ENCODE measurements at places on chromosomes 16 and 17.
A peak's percentile ranks its signal among the peaks of the same experiment; 100 is the strongest.

GRCh38 chr17:63332286-63332685 is 113.8 kb downstream of the CYB561 start:
- DNase-seq = no peak

- DNase-seq = no peak
These were observed 7.3 kb downstream of the ABI3 start for GRCh38 chr17:49217651-49218413.

DNA sequence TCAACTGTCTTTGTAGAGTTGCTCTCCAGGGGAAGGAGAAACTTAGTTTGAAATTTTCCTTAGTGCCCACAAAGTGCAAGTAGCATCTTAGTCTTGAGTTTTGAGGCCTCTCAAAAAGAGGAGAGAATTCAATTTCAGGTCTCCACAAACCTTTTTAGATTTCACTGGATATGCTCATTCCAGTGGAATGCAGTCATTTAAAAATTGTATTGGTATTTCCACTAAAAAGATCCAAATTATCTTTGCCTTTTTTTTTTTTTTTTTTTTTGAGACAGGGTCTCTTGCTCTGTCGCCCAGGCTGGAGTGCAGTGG is 6.9 kb upstream of the FOXJ1 start:
- DNase-seq = no peak

DNA sequence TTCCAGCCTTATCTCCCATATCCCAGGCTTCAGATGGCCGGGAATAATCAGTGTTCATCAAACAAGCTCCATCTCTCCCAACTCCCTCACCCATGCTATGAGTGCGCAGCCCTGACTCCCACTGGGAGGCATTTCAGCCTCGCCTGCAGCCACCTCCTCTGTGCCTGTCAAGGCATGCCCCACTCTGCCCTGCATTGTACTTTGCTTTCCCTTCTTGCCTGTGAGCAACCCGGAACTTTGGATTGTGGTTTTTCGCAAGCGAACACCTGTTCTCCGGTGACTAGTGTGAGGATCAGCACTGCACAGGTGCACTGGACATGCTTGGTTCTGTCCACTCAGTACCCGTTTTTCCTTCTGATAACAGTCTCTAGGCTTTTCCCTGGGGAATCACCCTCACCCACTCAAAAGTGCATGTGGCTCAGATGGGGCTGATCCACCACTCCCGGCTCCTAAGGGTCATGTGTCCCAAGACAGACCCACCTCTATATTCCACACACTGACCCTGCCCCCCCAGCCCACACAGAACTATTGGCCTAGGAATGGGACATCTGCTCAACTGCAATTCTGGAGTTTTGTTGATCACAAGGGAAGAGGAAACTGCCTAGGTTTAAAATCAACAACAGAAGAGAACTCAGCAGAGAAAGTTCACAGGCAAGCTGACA is 9.1 kb downstream of the CHST6 start:
- DNase-seq = peak; percentile 40

GRCh38 chr16:66695935-66696668 is 441 bp downstream of the CMTM4 start:
- peak; percentile 67 for DNase-seq

DNA sequence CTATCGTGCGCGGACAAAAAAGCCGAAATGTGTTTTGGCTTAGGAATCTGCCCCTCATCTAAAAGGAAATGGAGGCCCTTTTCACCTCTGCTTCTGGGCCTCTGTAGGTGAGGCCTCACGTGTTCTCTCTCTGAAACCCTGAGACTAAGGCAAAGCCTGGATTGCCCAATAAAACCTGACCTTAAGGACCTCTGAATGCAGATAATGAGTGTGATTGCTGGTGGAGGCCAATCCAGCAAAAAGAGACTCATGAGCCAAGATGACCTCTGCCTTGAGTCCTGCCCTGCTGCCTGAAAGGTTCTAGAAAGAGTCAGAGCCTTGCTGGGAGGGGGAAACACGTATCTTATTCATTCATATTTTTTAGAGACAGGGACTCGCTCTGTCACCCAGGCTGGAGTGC is 44.5 kb upstream of the ABR start:
- DNase-seq = no peak

- DNase-seq = no peak
These were observed 7.2 kb downstream of the RAB11FIP4 start for GRCh38 chr17:31398381-31399311.

GRCh38 chr16:78563905-78564304 is 464.5 kb downstream of the WWOX start:
- peak; percentile 31 for DNase-seq

GRCh38 chr16:1036166-1036565 is 36.4 kb upstream of the SSTR5 start:
- no peak for DNase-seq

DNA sequence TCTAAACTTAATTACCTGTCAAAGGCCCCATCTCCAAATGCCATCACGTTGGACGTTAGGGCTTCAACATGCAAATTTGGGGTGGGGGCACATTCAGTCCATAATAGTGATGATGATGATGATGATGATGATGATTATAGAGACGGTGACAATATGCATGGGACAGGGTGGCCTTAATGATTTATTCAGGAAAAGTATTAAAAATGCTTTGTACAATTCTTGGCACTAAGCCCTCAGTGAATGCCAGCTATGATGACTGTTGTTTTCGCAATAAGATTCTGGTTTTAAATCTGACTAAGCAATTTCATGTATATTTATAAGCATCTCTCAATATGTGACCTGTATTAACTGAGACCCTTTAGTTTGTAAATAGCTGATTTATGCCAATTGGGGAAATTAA is 106.3 kb downstream of the C16orf95 start:
- no peak for DNase-seq

DNA sequence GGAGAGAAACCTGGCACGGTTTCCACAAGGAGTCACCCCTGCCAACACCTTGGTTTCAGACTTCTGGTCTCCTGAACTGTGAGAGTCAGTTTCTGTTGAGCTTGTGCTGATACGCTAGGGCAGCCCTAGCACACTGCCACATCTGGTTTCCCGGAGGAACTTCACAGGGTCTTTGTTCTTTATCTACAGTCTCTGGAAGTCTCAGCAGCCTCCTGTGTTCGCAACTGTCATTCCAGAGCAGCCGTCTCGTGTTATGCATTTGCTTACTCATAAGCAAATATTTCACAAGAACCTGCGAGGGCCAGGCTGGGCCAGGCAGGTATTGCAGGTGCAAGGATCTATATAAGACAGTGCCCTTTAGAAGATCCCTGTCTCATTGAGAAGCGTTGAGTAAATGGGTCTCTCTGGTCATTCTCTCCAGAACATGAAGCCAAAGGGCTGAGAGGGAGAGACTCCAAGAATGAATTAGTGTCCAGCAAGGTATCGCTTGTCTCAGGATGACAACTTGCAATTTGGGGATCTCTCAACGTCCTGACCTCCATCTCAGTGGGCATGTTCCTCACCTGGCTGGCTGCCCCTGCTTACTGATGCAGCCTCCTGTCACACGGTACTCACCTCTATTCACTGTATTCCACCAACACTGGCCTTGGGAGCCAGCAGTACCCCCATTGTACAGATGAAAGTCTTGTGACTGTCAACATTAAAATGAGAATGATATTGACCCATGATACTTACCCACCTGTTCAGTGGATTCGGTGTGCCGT is 141.2 kb downstream of the WWOX start:
- DNase-seq = no peak

- no peak for DNase-seq
These were observed 17.3 kb downstream of the SOCS3 start for GRCh38 chr17:78342449-78343186.

DNA sequence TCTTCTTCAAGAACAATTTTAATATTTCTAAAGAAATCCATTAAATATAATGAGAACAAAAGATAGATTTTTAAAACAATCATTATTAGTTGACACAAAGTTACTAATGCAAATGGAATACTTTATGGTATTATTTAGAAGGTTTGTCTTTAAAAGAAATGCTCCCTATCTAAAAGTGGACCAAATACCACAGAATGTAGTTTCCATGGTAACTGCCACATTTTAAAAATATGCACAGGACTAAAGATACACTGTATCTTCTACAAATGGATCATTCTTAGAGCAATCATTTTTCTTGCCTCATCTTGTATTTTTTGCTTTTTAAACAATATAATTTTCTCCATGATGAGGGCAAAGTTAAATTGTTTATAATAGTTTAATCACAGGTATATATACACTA is 296.0 kb downstream of the CEP112 start:
- DNase-seq = no peak

GRCh38 chr16:56781528-56781961 is 51.6 kb downstream of the NUP93 start:
- no peak for DNase-seq

DNA sequence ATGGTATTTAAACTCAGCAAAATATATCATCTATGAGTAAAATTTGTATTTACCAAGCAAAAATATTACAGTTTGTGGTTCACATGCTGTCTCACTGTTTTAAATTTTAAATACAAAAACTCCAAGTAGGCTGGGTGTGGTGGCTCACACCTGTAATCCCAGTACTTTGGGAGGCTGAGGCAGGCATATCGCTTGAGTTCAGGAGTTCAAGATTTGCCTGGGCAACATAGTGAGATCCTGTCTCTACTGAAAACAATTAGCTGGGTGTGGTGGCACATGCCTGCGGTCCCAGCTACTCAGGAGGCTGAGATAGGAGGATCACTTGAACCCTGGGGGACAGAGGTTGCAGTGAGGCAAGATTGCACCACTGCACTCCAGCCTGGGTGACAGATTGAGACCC is 37.3 kb downstream of the MAPT start:
- DNase-seq = no peak

GRCh38 chr17:74632617-74633016 is 9.1 kb upstream of the CD300E start:
- DNase-seq = no peak

DNA sequence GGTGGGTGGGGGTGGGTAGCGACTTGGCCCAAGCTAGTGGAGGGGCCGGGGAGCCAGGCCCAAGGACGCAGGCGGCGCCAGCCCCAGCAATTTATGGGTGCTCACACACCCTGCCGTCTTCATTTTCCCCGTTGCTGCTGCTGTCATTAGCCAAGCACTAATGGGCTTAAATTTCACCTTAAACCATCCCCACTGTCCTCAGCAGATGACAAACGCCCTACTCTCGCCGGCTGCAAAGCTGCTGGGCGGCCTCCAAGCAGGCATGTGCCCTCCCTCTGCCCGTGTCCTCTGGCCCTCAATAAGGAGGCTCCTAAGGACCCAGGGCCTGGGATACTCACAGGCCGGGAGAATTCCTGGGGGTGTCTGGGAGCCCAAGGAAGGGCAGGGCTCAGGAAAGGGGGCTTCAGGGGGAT is 66.1 kb downstream of the SREBF1 start:
- no peak for DNase-seq

- DNase-seq = peak; percentile 61
These were observed 14.5 kb downstream of the GLIS2 start for GRCh38 chr16:4330277-4330874.

GRCh38 chr17:3038941-3039340 is 24.5 kb downstream of the OR1D5 start:
- no peak for DNase-seq

DNA sequence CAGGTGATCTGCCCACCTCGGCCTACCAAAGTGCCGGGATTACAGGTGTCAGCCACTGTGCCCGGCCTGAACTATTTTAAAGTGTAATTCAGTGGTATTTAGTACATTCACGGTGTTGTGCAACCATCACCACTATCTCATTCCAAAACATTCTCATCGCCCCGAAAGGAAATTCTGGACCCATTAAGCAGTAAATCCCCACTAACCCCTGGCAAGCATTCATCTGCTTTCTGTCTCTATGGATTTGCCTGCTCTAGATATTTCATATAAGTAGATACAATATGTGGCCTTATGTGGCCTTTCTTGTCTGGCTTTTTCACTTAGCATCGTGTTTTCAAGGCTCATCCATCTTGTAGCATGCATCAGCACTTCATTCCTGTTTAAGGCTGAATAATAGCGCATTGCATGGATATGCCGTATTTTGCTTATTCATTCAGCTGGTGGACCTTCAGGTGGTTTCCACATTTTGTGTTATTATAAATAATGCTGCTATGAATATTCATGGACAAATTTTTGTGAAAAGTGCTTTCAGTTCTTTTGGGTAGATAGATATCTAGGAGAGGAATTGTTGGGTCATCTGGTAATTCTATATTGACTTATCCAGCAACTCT is 8.4 kb upstream of the HERPUD1 start:
- no peak for DNase-seq

- DNase-seq = no peak
These were observed 175.8 kb upstream of the MAF start for GRCh38 chr16:79776243-79776847.

GRCh38 chr16:87789437-87790291 is 23.9 kb upstream of the KLHDC4 start:
- DNase-seq = no peak
